ENCODE measurements at places on chromosomes 6 and 20.

GRCh38 chr6:91575032-91575431 lies 988.2 kb upstream of the MAP3K7 start:
- DNase-seq = no peak

DNA sequence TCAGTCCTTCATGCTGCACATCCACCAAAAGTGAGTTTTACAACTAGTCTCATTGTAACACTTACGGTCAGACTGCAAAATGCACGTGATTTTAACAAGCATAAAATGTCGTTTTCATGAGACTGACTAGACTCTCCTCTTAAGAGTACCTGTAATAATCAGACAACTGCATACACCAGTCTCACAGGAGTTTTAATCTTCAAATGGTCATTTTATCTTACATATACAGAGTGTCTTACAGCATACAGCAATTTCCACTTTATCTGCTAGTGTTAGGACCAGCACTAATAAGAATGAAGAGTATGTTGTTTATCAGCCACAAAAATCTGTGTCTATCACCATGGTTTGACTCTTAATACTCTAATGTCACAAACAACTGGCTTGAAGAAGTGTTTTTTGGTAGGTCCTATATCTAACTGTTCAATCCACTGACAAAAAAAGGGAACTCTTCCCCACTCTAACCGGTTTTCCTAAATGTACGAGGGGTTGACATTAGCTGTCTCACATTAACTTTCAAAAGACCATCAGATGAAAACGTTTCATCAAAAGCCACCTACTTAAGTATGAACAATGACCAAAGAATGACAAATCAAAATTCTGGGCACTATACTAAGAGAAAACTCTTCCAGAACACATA lies 1.5 kb upstream of the ASF1A start:
- peak; percentile 18 for DNase-seq

- no peak for DNase-seq
These were observed 2.9 kb upstream of the FOXS1 start for GRCh38 chr20:31848088-31848999.

DNA sequence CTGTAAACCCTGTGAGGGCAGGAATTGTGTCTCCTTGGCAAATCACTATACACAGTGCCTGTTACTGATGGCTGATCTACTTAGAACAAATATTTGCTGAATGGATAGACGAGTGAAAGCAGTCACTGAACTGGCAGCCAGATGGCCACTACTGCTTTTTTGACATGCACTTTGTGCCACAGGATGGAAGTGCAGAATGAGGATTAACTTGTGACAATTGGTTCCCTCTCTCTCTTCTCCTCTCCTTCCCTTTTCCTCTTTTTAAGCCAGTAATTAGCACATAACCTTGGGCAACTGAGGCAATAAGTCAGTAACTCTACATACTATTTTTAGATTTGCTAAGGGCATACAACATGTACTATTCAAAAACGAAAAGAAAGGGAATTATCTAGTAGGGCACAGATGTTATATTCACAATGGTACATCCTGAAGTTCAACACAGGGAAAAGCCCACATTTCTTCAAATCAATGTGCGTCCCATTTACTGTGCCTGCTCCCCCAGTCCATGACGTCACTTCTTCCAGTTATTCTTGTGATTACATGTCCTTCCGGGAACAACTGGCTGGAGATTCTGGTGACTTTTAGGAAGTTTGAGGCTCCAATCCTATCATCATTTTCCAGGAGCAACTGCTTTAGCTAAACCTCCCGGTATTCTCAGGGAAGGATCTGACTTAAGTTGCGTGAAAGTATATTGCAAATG lies 17.0 kb upstream of the RPS6KA2 start:
- no peak for DNase-seq

DNA sequence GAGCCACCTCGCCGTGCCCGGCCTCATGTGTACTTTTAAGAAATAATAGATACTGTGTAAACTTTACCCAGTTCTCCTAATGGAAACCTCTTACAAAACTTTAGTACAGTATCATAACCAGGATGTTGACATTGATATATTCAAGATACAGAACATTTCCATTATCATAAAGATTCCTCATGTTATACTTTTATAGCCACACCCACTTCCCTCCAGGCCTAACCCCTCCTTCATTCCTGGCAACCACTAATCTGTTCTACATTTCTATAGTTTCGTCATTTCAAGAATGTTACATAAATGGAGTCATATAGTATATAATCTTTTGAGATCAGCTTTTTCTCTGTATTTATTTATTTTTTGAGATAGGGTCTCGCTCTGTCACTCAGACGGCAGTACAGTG lies 52.6 kb upstream of the SALL4 start:
- no peak for DNase-seq

- DNase-seq = no peak
These were observed 84.1 kb upstream of the TSHZ2 start for GRCh38 chr20:52888096-52888495.

- DNase-seq = no peak
These were observed 5.0 kb downstream of the ANKRD60 start for GRCh38 chr20:58223358-58223941.

DNA sequence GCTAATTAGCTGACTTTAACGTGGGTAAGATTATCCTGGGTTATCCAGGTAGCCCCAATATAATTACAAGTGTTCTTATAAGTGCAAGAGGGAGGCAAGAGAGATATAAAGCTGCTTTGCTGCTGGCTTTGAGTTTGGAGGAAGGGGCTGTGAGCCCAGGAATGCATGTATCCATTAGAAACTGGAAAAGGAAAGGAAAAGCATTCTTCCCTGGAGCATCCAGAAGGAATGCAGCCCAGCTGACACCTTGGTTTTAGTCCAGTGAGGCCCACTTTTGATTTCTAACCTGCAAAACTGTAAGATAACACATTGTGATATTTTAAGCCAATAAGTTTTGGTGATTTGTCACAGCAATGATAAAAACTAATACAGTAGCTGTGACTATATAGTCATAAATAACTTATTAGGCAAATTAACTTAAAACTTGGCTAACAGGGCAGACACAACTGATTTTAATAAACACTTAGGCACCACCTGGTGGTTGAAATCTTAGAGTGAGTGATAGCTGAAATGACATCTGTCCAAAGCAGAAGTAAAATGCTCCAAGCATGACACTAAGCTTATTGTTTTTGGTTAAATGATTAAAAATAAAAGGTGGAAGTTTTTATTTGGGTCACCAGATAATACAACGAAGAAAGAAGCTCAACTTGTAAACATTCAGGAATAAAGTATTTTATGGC lies 35.6 kb downstream of the ADGRF4 start:
- DNase-seq = no peak

GRCh38 chr6:44102527-44102926 lies 24.7 kb downstream of the MRPL14 start:
- DNase-seq = no peak

GRCh38 chr6:50145125-50145524 lies 95.4 kb upstream of the DEFB112 start:
- no peak for DNase-seq

- DNase-seq = peak; percentile 66
These were observed 1.1 kb downstream of the SNAI1 start for GRCh38 chr20:49983848-49984408.

- peak; percentile 44 for DNase-seq
These were observed 36.6 kb upstream of the LTV1 start for GRCh38 chr6:143806282-143807102.

GRCh38 chr6:20808924-20809323 lies 274.7 kb downstream of the CDKAL1 start:
- no peak for DNase-seq

DNA sequence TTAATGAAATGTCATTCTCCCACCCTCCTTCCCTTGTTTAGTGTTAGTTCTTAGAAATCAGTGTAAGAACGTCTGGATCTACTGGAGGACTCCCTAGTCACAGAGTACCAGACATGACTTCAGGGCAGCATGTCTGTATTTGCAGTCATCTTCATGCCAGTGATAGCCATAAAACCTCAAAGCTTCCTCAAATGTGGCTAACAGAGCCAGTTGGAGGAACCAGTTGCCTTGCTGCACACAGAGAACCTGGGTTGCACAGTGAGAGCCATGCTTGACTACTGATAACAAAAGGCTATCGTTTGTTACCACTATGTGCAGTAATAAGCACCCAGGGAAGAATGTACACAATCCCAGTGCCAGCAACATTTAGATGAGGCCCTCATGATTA lies 20.1 kb downstream of the NT5E start:
- no peak for DNase-seq

DNA sequence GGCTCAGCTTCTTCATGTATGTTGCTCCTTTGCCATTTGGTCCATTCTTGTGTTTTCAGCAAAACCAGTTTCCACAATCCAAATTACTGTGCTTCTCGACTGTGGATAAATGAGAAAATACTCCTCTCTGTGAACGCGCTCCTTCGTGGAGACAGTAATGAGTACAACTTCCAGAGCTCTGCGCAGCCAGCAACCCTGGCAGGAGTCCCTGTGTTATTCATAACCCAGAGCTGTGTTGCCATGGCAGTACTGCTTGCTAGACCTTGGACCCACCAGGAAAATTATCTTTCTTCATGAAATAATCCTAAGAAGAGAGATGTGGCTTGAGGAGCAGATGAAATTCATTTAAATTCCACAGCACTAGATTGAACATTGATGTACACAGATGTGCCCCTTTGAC lies 73.7 kb downstream of the SLC22A3 start:
- DNase-seq = peak; percentile 79

- DNase-seq = peak; percentile 7
These were observed 84.8 kb downstream of the AHI1 start for GRCh38 chr6:135412761-135413160.

GRCh38 chr6:151451950-151452749 lies at the start of gene RMND1:
Gene RMND1, minus strand, starts transcription at chr6:151452126. Its CDS starts 6,315 bp downstream, at chr6:151445811.
- DNase-seq = peak; percentile 100

DNA sequence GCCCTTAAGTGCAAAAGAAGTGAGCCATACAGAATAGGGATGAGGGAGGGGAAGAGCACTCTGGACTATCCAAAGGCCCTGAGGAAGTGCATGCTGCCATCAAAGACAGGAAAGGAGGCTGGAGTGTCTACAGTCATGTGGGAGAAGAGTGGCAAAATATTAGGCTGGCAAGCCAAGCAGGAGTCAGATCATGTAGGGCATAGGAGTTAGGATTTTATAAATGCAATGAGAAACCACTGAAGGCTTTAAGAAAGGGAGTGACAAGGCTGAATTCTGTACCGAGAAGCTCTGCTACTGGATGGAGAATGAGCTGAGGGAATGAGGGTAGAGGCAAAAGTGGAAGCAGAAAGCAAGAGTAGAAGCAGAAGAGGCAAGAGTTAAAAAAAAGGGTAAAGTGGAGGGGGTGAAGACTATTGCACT lies 2.3 kb downstream of the ZSCAN31 start:
- no peak for DNase-seq

DNA sequence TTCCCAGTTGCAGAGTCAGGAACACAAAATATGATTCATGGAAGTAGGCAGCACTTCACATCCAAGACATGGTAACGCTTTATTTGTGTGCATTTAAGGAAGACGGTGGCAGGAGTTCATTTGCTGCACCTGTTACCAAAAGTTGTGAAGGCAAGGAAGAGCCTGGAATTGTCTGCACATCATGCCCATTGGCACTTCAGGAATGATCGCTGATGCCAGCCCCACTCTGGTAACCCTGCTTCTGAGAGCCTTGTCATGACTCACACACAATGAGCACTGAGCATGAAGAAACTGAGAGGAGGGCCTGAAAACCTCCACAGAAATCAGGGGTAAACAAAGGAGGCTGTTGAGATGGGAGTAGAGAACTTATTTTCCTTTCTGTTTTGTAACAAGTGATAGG lies 181.1 kb downstream of the RPS12 start:
- no peak for DNase-seq

DNA sequence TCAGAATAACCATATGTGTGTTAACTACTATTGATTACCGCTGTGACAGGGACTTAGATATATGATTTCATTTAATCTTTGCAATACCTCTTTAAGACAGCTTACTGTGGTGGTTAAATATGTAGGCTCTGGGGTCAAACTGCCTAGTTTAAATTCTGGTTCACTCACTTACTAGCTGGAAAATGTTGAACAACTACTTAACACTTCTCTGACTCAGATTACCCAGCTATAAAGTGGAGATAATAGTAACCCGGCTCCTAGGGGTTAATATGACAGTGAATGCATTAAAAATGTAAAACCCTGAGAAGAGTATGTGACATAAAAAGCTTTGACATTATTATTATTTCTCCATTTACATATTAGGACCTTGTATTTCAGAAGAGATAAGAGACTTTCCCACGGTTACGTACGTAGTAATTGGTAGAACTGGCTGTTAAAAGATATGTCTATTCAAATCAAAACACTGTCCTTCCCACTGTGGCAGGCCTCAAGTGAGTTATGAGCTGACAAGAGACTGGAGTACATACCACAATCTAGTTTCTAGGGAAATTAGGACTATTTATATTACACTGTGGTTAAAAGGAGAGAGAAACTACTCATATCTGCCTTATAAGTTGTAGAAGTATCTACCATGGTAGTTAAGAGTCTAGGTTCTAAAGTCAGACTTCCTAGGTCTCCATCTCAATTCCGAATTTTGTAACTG lies 4.4 kb upstream of the PLCB1 start:
- DNase-seq = no peak

DNA sequence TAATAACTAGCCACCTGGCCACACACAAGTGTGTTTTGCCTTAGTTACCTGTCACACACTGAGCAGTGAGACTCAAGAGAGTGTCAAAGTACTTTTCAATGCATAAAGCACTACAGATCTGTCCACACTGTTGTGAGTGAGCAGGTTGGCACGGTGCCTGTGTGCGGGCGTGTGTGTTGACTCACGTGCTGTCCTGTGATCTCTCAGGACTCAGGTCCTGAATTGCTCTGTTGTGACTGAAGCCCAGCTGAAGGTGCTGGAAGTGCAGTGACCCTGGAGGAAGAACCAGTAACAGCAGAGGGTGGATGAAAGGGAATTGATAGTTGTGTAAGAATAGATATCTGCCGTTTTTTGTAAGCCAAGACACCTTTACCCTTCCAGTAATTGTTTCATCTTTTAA lies 18.3 kb downstream of the SLC16A10 start:
- no peak for DNase-seq

DNA sequence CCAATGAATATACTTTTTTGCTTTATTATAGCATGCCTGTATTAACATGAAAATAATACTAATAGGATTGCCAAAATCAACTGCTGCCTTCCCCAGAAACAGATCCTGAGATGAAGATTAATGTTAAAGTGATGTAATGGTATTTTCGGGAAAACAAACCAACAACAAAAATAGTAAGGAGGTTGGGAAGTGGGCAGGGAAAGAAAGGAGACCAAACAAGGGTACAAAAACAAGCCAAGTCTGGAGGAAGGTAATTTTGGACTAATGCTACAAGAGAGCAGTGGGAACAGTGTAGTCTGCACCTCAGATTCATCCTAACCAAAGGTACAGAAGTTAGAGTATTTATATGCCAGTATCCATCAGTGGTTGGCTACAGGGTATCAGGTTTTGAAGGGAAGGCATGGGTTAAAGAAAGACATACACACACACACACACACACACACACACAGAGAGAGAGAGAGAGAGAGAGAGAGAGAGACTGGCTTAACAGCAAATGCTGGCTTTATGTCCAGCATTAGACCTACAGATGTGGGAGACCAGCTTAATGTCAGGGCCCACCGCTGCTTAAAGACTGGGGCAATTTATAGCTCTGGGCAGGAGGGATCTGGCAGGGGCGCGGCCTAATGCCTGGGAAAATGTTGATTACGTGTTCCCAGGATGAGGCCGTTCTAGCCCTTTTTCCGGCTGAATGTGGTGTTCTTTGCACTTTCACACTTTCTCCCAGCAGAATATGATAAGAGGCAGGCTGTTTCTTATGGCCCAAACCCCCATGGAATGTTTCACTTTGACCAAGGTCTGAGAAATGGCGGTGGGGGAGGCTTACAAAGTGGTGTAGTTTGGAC lies 3.8 kb upstream of the SLC17A1 start:
- DNase-seq = no peak

All from fibroblast of the aortic adventitia (primary cell).